ENCODE measurements at places on chromosomes 1 and 21.

GRCh38 chr1:192835116-192835515 is 26.3 kb downstream of the RGS2 start:
- no peak for DNase-seq

GRCh38 chr1:2971609-2972008 is 49.7 kb upstream of the ACTRT2 start:
- no peak for DNase-seq

- DNase-seq: no peak
These were observed 47.1 kb upstream of the ATP1A1 start for GRCh38 chr1:116325922-116326321.

DNA sequence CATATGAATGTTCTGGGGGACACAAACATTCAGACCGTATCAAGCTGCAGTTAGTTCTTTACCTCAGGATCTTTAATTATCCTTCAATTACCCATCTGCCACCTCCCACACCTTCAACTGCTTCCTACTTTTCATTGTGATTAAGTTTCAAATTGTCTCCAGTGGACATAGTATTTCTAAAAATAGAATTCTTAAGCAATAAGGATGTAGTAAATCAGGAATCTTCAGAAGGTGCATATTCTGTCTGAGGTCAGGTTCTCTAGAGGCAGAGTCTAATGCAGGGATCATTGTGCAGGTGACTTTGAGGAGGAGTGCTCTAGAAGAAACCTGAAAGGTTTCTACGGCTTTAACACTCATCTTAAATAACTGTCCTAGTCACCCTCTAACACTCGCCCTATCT is 102.6 kb upstream of the PPP2R5A start:
- no peak for DNase-seq

- no peak for DNase-seq
These were observed 47.1 kb upstream of the ARHGAP29 start for GRCh38 chr1:94284476-94284875.

GRCh38 chr1:245671966-245672767 is 517.4 kb downstream of the KIF26B start:
- DNase-seq: no peak

DNA sequence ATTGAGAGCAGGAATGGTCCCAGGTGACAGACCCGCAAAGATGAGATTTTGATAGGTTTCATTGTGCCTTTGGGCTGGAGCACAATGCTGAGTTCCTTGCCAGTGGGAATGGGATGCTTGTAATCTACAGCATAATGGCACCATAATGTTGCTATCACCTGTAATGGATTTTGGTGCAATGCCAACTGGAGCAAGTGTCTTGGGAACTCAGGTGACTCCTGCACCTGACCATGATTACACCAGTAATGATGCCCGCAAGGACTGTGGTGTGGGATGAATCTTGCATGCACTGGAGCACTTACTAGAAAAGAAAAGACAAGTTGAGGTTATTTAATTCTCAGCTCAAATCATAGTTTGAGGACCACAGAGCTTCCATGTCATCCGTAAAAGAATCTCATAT is 96.7 kb downstream of the PTPRU start:
- DNase-seq: no peak

GRCh38 chr1:94119306-94119705 is 1.6 kb downstream of the ABCA4 start:
- DNase-seq: no peak

GRCh38 chr1:211643324-211644212 is 31.9 kb downstream of the NEK2 start:
- DNase-seq: no peak

- no peak for DNase-seq
These were observed 32.4 kb downstream of the SLC9C2 start for GRCh38 chr1:173570370-173571007.

- no peak for DNase-seq
These were observed 68.0 kb upstream of the WDR26 start for GRCh38 chr1:224502459-224503160.

DNA sequence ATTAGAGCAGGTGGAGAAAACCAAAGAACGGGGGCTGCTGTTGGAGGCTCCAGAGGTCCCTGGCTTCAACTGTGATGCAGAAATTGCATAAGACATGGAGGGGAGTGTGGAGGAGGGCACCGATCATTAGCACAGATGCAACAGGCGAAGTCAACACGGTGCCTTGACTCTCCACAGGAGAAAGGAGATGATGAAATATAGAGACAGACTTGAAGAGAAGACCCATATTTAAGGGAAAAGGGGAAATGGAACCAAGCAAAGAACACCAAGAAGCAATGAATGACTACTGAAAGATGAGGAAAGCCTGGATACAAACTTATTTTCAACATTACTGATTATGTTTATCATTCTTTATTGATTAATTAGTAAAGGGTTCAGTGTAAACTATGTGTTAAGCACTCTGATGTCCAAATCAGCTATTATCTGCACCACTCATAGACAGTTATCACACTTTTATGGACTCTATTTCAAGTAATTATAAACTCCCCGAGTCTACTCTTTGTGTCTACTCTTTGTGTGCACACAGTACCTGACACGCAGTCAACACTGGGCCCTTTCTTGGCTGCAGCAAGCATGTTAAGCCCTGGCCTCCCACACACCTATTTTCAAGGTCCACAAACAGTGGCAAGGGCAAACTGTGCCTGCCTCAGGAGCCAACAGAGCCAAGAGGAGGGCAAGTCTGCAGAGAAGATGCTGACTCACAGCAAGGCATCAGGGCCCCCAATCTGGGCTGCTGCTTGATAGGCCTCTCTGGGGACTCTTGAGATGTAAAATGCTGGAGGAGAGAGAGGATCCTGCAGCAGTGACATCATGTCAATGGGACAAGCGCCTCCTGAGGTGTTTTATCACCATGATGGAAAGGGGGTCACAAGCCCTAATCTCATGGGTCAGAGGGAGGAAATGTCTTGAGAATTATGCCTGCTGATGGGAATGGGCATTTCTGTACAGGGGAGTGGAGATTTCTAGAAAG is 17.6 kb downstream of the PCNX2 start:
- DNase-seq: no peak

DNA sequence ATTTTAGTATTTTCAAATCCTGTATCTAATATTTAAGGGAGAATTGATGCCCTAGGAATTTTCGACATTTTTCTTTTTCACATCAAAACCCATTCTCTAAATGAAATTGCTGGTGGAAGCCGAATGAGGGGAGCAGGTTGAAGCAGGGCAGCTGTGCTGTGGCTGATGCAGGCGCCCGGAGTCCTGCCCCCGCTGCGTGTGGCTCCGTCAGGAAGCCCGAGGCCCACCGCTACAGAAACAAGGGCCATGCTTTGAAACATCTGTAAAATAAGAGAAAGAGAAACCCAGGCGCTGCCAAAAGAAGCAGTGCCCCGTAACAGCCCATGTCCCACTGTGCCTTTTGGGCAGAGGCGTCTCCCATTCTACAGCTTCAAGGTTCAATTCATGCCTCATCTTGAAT is 41.1 kb downstream of the TENT5C start:
- DNase-seq: no peak

DNA sequence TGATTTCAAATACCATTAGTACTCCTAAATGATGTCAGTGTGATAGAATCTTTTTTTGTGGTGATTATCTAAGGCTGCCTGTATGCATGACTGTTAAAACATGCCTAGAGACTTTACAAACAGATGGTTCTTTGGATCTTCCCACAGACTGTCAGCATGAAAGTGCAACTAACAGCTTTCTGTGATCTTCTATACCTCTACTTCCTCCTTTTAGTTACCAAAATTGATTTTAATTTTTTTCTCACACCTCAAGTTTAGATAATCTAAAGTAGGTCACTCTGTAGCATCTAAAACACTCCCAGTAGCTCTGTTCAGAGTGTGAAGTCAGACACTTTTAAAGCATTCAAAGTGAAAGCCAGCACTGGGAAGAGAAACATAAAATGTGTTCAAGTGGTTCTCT is 534.5 kb downstream of the PTPRC start:
- DNase-seq: peak; percentile 38

DNA sequence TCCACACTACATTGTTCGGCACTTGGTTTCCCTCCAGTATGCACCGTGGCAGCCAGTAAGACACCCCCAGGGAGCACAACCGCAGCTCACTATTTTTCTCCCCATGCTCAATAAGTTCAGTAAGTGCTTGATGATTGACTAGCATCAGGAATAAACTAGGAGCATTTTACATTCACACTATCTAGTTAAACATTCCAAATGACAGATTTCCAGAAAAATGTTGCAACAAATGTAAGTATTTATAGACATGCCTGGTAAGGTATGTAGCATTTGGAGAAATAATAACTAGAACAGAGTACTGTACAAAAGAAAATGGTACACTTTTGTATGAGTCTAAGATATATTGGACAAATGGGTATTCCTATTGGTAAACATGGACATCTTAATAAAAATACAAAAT is 92.9 kb downstream of the SLC45A1 start:
- no peak for DNase-seq

GRCh38 chr21:41142051-41142795 is 25.7 kb upstream of the BACE2 start:
- peak; percentile 6 for DNase-seq

GRCh38 chr1:15574741-15575140 is 10.1 kb downstream of the AGMAT start:
- DNase-seq: no peak

GRCh38 chr1:94322696-94323095 is 85.3 kb upstream of the ARHGAP29 start:
- DNase-seq: no peak

DNA sequence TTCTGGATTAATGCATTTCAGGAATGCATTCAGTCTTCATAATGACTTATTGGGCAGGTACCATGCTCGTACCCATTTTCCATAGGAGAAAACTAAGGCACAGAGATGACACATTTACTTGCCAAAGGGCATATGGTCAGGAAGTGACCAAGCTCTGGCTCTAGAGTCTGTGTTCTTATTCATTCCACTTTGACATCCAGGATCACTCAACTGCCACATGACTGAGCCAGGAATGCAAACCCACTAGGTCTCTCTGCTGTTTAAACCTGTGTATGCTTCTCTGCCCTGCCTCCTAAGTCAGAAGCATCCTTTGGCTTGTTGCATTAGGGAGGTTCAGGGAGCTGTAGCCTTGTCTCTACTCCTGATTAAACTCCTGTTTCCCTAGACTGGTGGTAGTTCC is 7.5 kb downstream of the KAZN start:
- DNase-seq: no peak

GRCh38 chr1:208189716-208190115 is 54.5 kb downstream of the PLXNA2 start:
- DNase-seq: no peak

DNA sequence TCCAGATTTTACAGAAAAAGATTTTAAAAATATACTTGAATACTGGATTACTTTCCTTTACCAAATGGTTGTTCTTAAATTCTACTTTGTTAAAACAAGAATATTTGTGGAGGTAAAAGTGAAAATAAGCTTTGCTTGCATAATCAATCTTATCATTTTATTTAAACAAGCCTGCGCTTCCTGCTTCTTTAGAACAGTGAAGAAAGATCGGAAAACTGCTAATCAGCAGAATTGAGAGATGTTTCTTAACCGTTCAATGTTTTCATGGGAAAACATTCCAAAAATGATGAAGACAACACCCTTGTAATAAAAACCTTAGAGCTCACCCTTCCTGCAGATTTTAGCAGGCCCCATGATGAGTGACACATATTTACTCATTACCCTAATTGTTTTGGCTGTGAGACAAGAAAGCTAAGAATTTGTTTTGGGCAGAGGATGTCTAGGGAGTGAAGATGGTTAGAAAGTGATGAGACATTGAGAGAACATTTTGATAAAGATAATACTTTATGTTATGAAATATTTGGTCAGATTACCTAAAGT is 72.6 kb downstream of the TPR start:
- no peak for DNase-seq

- no peak for DNase-seq
These were observed 63.4 kb downstream of the OPTC start for GRCh38 chr1:203557390-203557789.

- DNase-seq: no peak
These were observed at the start of gene TNFRSF25 for GRCh38 chr1:6466023-6466422. TNFRSF25 (minus strand) TSS chr1:6466173; CDS start chr1:6466107, 66 bp downstream.

DNA sequence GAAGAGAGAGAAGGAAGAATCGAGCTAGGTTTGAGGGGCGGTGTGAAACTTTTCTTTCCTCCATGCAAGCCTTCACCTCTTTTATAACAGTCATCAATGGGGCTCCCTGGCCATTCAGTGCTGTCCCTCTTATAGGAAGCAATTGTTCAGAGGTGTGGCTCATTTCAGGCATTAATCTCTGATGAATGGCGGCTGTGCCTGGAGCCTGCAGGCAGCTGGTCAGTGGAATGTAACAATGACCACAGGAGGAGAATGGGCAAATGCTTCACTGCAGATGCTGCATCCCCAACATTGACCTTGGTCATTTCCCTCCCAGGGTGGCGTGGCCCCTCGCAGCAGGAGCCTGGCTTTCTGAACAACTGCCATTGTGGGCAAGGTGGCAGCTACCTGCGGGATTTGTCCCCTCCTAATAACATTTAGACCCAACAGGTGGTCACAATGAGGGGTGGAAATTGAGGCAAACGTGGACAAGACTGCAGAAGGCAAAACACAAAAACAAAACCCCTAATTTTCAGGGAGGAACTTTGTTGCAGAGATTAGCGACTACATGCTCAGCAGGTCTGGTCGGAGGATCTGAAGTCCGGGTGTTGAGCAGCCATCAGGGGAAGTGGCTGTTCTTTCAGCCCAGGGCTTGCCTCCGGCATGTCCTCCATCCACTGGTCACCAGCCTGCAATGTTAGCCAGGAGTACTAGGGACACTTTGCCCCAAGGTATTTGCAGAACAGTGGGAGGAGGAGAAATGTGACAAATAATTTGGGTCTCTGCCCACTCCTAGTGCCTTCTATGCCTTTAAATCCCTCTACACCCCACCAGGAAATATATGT is 97.3 kb upstream of the PAXBP1 start:
- no peak for DNase-seq

GRCh38 chr1:184101141-184101540 is 49.6 kb downstream of the TSEN15 start:
- no peak for DNase-seq

- DNase-seq: no peak
These were observed 226.2 kb downstream of the RHOU start for GRCh38 chr1:228961511-228961910.

GRCh38 chr1:2121101-2121691 is 71.0 kb downstream of the PRKCZ start:
- DNase-seq: no peak

DNA sequence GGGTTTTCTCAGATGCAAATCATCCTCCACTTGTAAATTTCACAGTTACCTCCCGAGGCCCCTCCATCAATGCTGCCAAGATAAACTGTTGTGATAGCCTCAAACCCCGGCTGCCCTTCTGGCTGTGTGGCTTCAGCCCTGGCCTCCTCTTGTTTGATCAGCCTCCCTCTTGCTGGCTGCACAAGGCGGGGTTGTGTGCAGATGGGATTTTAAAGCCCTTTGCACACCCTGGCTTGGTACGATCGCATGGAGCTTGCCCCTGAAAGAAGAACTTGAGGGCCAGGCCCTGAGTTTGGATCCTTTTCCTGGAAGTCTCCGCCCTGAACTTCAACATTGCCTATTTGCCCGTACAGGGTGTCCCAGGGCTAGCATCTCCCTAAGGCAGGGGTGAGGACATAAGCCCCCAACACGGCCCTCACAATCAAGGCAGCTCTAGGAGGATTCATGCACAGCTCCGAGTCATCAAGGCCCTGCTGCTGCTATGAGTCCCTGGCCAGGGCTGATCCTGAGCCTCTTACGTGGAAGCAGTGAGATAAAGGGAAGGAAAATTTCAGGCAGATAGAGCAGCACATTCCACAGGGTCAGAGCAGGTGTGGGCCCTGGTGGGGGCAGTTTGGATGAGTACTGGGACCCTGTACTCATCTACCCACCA is 181.2 kb upstream of the VAMP3 start:
- no peak for DNase-seq

- DNase-seq: no peak
These were observed 819 bp upstream of the GPR3 start for GRCh38 chr1:27391511-27392095.

- DNase-seq: no peak
These were observed 8.1 kb downstream of the TP53BP2 start for GRCh38 chr1:223837687-223838086.
